ENCODE measurements at places on chromosomes 3 and 15. TPM values are rescaled to one million over a fixed set of nuclear protein-coding genes. Genes with fewer than 3 reads are reported as not detected.
A peak's percentile ranks its signal among the peaks of the same experiment; 100 is the strongest.

Gene BTD
- 5.8 TPM for total RNA-seq

DNA sequence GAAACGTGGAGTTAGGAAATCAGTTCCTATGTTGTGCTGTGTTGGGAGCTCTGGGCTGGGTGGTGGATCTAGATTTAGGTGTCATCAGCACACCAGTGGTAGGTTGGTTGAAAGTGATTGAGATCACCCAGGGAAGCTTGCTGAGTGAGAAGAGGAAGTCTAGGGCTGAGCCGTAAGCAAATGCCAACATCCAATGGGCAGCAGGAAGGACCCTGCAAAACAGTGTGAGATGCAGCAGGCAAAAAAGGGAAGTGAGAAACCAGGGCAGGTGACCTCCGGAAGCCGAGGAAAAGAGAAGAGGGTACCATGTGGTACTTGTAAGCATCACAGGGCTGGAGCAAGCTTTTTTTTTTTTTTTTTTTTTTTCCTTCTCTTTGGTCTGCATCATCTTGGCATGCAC, 15.9 kb upstream of the COPG1 start:
- H3K27me3 ChIP-seq: no peaks in the 10 kb centered on the region
- no peak for DNase-seq
- H3K27ac ChIP-seq: no peak overlapping the region
- no peaks in the 10 kb centered on the region for H3K36me3 ChIP-seq

DNA sequence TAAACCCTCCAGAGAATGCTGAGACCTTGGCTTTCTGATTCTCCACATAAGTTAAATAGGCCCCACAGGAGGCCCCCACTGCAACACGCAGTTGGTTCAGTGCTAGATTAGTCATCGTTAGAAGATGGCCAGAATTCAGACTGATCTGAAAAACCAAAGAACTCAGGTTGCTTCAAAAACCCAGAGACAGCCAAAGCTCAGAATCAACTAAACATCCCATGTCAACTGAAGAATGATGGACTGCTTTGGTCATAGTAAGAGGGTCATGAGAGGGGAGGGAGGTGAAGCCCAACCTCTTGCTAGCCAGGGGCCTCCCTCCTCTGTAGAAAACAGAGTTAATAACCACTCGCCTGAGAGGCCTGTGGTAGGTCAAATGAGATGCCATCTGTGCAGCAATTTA, 93.1 kb downstream of the AKAP13 start:
- no peaks in the 10 kb centered on the region for H3K27me3 ChIP-seq
- peak overlapping the region; percentile 24 for H3K4me3 ChIP-seq
- H3K36me3 ChIP-seq: no peaks in the 10 kb centered on the region
- peaks cover 59% of the 10 kb centered on the region for H3K4me1 ChIP-seq
- H3K27ac ChIP-seq: no peak overlapping the region

DNA sequence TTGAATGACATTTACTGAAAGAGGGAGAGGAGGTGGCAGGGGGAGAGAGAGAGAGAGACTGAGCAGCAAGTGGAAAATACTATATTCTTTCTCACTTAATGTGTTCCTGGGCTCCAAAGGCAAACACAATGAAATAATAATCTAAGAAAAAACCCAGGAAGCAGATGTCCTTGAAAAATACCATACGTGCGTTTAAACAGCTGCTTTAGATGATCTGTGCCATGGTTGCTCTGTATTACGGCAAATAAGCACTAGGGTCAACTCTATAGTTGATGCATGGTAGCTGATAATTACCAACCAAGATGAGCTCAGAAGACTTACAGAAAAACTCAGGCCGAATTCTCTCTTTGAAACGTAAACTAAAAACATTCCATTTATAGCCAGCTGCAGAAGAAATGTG, 410.3 kb upstream of the TBL1XR1 start:
- H3K27ac ChIP-seq: peak overlapping the region; percentile 37
- no peaks in the 10 kb centered on the region for H3K27me3 ChIP-seq
- H3K4me1 ChIP-seq: peaks cover 50% of the 10 kb centered on the region
- H3K4me3 ChIP-seq: no peak overlapping the region

DNA sequence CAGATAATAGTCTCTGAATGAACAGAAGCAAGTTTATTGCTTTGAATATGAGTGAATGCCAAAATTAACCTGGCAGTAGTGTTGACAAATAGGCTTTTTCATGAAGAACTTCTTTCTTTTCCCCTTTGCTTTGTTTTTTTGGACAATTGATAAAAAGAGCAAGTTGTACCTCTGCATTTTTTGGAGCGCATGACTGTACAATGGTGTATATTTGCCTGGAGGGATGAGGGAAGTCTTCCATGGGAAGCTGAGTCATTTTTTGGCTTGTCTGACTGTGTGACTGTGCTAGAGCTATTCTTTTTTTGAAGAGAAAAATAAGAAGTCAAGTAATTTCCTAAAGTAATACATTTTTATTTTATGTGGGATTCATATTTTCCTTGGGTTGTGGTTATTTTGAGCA, 186.9 kb downstream of the KLHL25 start:
- H3K27me3 ChIP-seq: no peaks in the 10 kb centered on the region
- peaks cover 25% of the 10 kb centered on the region for H3K4me1 ChIP-seq
- H3K4me3 ChIP-seq: no peak overlapping the region
- DNase-seq: no peak
- peaks cover 5% of the 10 kb centered on the region for H3K36me3 ChIP-seq
- H3K27ac ChIP-seq: no peak overlapping the region

Gene MINAR1
- 1.9 TPM for total RNA-seq

DNA sequence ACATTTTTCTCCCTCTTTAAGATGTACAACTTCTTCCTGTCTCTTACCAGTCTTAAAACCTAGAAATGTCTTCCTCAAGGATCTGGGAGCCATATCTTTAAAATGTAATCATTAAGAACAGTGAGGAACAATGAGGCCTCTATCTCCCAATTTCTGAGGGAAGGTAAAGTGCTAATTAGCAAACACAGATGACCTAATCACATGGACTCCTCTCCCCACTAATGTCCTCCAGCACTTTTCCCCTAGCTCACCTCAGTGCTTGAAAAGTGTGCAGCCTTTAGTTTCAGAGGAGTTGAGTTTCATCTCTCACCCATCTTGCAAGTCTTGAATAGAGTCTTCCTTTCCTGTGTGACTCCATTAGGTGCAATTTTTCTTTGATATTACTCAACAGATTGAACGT, 771.0 kb downstream of the PDCD6IP start:
- no peak for DNase-seq
- no peak overlapping the region for H3K27ac ChIP-seq
- no peaks in the 10 kb centered on the region for H3K27me3 ChIP-seq
- no peaks in the 10 kb centered on the region for H3K36me3 ChIP-seq
